ENCODE measurements at places on chromosomes 16 and 17.

- no peak overlapping the region for H3K27ac ChIP-seq
- no peaks in the 10 kb centered on the region for H3K4me1 ChIP-seq
- H3K36me3 ChIP-seq: no peaks in the 10 kb centered on the region
Measured at GRCh38 chr16:50967827-50968612, 183.1 kb downstream of the SALL1 start.

- H3K4me3 ChIP-seq: no peak overlapping the region
- no peak for DNase-seq
- H3K27me3 ChIP-seq: no peaks in the 10 kb centered on the region
- no peaks in the 10 kb centered on the region for H3K36me3 ChIP-seq
Measured at GRCh38 chr17:66420961-66421371, 118.6 kb downstream of the PRKCA start.

GRCh38 chr16:53631236-53632025 lies 72.2 kb downstream of the RPGRIP1L start:
- no peaks in the 10 kb centered on the region for H3K36me3 ChIP-seq
- H3K27me3 ChIP-seq: no peaks in the 10 kb centered on the region
- no peak overlapping the region for H3K4me3 ChIP-seq
- H3K27ac ChIP-seq: no peak overlapping the region

DNA sequence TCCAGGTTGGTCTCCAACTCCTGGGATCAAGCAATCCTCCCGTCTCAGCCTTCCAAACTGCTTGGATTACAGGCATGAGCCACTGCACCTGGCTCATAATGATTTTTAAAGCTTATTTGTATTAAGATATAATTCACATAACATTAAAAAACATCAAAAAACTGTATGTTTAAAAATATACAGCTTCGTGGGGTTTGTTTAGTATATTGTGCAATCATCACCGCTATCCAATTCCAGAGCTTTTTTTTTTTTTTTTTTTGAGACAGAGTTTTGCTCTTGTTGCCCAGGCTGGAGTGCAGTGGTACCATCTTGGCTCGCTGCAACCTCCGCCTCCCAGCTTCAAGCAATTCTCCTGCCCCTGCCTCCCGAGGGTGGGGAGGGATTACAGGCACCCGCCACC lies 11.0 kb upstream of the SLC25A19 start:
- H3K27me3 ChIP-seq: no peaks in the 10 kb centered on the region
- no peaks in the 10 kb centered on the region for H3K36me3 ChIP-seq
- peaks cover 15% of the 10 kb centered on the region for H3K4me1 ChIP-seq
- H3K4me3 ChIP-seq: no peak overlapping the region

DNA sequence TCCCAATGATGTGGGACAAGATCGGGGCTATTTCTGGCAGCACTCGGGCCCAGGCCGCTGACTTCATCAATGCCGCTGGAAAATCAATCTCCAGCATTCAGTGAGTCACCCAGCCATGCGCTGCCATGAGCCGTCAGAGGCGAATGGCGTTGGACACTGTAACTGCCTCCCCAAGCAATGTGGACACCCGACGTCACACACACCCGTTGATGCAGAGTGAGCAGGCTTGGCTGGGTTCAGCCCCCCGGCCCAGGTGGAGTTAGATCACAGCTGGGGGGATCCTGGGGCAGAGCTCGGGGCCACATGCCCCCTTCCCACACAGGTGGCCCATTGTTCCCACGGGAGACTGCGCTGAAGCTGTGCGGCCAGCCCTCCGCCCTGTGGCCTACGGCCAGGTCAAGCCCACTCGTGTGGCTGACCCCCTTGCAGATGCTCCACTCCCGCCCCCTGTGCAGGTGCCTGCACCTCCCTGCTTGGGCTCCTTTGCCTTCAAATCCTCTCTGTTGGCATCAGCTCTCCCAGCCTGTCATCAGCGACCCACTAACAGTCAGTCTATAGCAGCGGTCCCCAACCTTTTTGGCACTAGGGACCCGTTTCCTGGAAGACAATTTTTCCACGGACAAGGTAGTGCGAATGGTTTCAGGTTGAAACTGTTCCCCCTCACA lies 89.9 kb downstream of the TBC1D16 start:
- H3K4me3 ChIP-seq: no peak overlapping the region

DNA sequence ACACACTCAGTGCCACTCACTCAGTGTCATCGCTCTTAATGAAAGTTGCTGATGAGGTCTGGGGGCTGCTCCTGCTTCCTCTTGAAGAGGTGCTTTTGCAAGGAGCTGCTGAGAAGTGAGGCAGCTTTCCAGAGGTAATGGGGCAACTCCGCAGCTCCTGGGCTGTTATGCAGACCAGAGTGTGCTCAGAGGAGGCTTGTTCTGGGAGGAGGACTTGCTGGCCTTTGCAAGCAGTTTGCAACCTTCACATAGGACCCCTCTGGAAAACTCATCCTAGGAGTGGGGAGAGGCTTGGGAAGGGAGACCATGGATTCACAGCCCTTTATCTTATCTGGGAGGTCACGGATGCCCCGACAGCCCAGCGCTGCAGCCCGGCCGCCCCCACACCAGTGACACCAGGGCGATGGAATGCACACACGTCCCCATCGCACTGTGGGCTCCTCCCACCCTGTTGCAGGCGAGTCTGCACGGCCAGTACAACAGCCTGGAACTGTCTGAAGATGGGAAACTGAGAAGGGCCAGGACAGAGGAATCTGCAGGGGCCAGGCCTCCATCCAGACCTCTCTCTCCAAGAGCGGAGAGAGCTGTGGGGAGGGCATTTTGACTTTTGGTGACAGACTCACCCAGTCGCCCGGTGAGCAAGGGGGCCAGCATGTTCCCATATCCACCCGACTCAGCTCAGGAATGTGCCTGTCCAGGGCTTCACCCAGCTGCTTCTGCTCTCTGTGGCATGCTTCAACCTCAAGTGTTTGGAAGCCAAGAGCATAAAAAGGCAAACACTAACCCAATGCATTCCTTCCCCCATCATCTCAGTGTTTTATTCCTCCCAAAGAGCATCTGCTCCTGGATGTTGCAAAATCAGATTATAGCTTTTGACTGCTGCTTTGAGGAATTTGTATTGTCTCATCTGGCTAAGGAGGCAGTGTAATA lies 78.6 kb upstream of the ZNF469 start:
- no peaks in the 10 kb centered on the region for H3K4me1 ChIP-seq
- peaks cover 54% of the 10 kb centered on the region for H3K27me3 ChIP-seq
- no peak for DNase-seq
- no peaks in the 10 kb centered on the region for H3K36me3 ChIP-seq
- H3K27ac ChIP-seq: no peak overlapping the region

DNA sequence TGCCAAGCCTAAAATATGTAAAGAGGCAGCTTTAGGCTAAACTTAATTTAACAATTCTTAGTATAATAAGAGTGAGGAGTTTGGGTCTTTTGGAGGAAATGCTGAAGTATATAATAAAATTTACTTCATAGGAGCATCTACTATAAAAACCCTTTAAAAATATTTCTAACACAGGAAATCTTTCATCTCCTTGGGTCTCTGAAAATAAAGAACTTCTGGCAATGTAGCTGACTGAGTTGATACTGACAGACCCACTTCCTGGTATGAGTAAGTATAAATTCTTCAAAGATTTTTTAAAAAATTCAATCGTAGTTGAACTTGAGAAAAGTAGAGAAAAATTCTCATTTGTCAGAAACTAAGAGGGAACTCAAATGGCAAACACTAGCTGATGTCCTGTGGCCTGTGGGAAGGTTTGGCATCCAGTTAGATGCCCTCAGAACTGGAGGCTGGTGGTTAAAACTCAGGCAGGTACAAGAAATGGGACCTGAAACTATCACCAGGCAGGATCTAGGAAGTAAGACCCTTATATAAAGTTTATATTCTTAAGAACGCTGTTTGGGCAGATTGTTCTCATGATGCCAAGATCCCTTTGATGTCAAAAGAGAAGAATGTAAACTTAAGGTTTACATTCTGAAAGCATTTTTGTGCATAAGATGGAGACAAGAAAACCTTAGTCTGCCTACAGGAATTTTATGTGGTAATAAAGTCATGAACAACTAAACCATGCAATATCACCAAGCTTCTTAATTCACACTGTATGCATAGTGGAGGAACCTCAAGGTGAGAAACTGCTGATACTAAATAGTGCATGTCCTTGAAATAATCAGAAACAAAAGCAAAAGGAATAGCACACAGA lies 6.2 kb downstream of the KRTAP4-6 start:
- no peaks in the 10 kb centered on the region for H3K36me3 ChIP-seq
- H3K4me1 ChIP-seq: no peaks in the 10 kb centered on the region
- H3K27ac ChIP-seq: no peak overlapping the region
- H3K4me3 ChIP-seq: no peak overlapping the region
- no peaks in the 10 kb centered on the region for H3K27me3 ChIP-seq

DNA sequence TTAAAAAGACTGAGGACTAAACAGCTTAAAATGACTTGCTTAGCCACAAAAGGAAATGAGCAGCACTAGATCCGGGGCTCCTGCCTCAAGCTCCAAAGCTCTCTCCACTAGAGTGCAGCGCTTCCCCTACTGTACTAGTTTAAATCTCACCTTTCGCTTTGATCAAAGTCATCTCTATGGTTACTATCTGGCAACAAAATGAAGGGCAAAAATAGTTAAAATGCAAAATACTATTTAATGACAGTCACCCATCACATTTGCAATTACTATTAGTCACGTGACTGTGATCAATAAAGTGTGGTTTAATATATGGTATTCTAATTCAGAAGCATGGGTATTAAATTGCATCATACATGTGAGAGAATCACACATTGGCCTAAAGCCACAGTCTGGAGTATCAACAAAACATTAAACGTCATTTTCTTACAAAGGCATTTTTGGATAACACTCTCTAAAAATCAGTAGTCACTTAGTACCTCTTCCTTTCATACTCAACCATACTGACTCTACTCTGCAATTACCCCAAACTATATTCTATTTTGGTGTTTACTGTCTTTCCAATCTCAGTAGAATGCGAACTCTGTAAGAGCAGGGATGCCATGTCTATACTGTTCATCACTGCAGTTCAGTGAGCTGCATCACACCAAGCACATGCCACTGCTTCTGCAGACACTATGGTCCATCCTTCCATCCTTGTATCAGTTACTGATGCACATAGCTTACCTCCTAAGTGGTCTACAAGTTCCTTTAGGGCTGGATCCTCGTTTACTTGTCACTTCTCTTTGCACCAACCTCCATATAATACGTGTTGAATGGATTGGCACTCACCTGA lies 6.2 kb downstream of the PSMD12 start:
- peaks cover 7% of the 10 kb centered on the region for H3K36me3 ChIP-seq
- H3K4me3 ChIP-seq: no peak overlapping the region
- H3K4me1 ChIP-seq: peaks cover 5% of the 10 kb centered on the region
- no peaks in the 10 kb centered on the region for H3K27me3 ChIP-seq
- peak; percentile 13 for DNase-seq

DNA sequence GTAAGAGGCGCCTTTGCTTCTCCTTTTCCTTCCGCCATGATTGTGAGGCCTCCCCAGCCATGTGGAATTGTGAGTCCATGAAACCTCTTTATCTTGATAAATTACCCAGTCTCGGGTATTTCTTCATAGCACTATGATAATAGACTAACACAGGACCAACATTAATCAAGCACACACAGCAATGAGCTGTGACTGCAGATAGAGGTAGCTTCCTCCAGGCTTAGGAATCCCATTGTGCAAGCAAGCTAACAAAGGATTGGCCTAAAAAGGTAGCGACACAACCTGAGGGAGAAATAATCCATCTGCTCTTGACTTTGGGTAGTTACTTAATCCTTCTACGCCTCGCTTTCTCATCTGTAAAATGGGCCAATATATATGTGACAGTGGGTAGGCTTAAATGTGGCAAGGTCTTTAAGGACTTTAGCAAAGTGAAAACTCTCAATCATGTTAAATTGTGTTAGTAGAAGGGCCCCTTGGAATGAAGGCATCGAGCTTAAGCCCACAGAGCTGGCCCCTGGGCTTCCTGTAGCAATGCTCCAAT lies 393.6 kb downstream of the SOX9 start:
- DNase-seq: no peak
- no peaks in the 10 kb centered on the region for H3K27me3 ChIP-seq
- no peaks in the 10 kb centered on the region for H3K36me3 ChIP-seq
- no peak overlapping the region for H3K4me3 ChIP-seq
- H3K4me1 ChIP-seq: peaks cover 34% of the 10 kb centered on the region

- H3K27me3 ChIP-seq: no peaks in the 10 kb centered on the region
- no peak overlapping the region for H3K4me3 ChIP-seq
Measured at GRCh38 chr16:23608194-23608593, 12.1 kb upstream of the NDUFAB1 start.

DNA sequence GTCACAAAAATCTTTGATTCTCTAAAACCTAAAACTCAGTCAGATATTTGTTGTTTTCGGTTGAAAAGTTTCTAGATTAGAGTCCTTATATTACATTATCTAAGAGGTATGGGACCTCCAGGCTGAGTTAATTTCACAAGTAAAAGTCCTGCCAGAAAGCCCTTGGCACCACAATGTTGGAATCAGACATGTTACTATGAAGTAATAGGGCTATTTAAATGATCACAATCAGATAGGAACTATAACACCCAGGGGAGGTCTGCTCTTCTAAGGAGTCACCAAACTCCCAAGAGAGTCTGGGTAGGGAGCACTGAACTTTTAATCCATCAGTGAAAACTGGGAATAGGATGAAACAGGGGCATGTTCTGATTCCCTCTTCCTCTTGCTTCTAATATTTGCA lies 54.2 kb downstream of the WIPI1 start:
- H3K4me3 ChIP-seq: no peak overlapping the region
- no peak for DNase-seq
- H3K27ac ChIP-seq: no peak overlapping the region
- peaks cover 22% of the 10 kb centered on the region for H3K4me1 ChIP-seq
- H3K36me3 ChIP-seq: no peaks in the 10 kb centered on the region
- H3K27me3 ChIP-seq: no peaks in the 10 kb centered on the region

DNA sequence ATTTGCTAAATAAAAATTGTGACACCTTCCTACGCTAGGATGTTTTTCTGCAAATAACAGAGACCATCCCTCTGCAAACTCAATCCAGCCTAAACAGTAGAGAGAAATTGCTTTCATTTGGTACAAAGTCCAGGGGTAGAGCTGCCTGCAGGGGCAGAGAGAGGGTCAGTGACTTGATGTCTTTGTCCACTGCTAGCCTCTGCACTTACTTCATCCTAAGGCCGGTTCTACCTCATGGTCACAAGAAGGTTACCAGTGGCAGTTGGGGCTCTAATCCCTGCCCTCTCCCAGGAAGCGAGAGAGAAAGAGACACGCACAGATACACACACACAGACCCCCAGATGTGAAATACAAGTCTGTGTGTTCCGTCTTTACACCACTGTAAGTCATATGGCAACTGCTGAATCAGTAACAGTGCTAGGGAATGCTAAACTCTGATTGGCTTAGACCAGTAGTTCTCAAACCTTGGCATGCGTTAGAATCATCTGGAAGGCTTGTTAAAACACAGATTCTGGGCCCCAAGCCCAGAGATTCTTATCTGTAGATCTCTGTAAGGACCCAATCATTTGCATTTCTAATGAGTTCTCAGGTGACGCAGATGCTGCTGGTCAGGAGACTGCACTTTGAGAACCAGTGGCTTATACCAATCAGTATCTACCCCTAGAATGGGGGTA lies 13.1 kb upstream of the LPCAT2 start:
- H3K27me3 ChIP-seq: no peaks in the 10 kb centered on the region
- no peak for DNase-seq
- no peaks in the 10 kb centered on the region for H3K4me1 ChIP-seq
- no peaks in the 10 kb centered on the region for H3K36me3 ChIP-seq
- H3K4me3 ChIP-seq: no peak overlapping the region
